Activated T-helper 9 cell treated with anti-CD3 and anti-CD28 coated beads, Interleukin-2, amount 50 U/mL, for 16 hours (primary cell): ENCODE measurements at places on chromosomes 12 and 14.

- DNase-seq: no peak
Measured at GRCh38 chr12:21434699-21435098, 2.8 kb upstream of the PYROXD1 start.

DNA sequence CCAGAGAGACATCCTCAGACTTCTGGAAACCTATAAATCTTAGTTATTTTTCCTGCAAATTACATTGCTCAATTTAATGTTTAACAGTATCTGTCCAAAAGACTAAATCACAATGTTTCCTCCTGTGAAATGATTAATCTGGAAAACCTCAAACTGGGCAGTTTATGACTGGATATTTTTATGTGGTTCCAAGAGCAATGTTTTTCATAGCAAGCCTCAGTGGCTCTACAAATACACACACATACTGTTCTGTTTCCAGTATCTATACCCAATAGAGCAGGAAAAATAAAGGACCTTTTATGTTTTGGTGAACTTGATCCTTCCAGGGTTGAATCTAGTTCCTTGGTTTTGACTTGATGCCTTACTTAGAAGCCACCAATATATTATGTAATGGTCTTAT, 9.2 kb downstream of the NID2 start:
- DNase-seq: no peak

DNA sequence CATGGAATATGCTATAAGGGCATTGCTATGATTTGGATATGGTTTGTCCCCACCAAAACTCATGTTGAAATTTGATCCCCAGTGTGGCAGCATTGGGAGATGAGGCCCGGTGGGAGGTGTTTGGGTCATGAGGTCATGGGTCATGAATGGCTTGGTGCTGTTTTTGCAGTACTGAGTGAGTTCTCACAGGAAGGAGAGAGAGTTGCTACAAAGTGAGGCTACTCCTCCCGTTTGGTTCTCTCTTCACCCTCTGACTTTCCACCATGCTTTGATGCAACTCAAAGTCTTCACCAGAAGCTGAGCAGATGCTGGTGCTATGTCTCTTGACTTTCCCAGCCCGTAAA, 388.1 kb upstream of the TMPO start:
- DNase-seq: no peak

- no peak for DNase-seq
Measured at GRCh38 chr12:48263617-48264016, 60.5 kb upstream of the OR10AD1 start.

GRCh38 chr12:64452559-64453329, 824 bp downstream of the TBK1 start:
- no peak for DNase-seq

GRCh38 chr12:6276956-6277620, 33.4 kb upstream of the PLEKHG6 start:
- DNase-seq: no peak

- no peak for DNase-seq
Measured at GRCh38 chr14:68822132-68822651, 29.3 kb upstream of the ZFP36L1 start.

GRCh38 chr12:93127582-93128331, 198.7 kb upstream of the EEA1 start:
- no peak for DNase-seq

GRCh38 chr12:115873451-115874082, 403.9 kb downstream of the MED13L start:
- DNase-seq: no peak
